NCI-H1105 (cell line): ENCODE measurements at places on chromosomes 13 and 19.

- DNase-seq: no peak
Measured at GRCh38 chr13:33089311-33089710, 73.1 kb downstream of the KL start.

DNA sequence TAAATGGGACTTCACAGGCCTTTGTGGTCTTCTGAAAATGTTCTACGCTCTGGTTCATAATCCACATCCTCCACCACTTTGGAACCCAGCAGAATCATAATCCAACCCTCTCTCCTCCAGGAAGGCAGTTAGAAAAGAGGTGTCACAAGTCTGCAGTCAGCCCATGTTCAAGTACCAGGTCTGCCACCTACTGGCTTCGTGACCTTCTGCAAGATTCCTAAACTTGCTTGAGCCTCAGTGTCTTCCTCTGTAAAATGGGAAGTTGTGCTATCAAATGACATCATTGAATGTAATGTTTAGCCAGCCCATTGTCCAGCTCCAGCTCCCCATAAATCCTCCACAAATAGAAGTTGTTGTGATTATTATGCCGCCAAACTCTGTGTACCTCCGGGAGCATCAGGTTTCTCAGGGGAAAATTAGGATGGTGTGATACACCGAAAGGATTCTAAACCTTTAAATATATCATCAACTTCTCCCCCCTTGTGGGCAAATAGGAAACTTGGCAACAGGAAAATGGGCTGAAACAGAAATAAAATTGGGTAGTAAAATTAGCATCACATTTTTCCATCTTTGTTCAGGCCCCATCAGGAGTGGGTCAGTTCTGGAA is 109.7 kb downstream of the NUFIP1 start:
- no peak for DNase-seq

DNA sequence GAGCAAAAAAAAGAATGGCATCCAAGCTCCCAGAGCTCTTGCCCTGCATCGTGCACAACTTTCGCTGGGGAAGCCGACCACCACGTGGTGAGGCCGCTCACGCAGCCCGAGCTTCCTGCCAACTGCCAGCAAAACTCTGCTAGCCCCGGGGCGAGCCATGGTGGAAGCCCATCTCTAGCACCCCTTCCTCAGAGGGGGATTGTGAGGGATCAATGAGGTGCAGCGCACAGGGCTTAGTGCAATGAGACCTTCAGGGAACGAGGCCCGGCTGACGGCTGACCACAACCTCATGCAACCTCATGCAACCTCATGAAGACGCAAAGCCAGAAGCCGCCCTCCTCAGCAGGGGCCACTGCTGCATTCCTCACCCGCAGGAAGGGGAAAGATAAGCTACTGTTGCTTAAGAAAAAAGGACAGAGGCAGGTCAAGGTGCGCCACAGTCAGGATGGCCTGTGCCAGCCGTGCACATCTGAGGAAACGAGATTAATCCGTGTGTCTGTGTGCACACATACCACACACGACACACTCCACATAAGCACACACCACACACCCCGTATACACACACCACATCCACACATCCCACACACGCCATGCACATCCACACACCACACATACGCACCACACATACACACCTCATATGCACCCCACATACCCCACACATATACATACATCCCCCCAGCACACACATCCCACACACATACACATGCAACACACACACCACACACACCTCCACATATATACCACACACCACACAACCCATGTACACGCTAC is 9.6 kb downstream of the HSPBP1 start:
- no peak for DNase-seq

- DNase-seq: peak; percentile 86
Measured at GRCh38 chr19:19461671-19462622, 53.4 kb downstream of the TSSK6 start.

DNA sequence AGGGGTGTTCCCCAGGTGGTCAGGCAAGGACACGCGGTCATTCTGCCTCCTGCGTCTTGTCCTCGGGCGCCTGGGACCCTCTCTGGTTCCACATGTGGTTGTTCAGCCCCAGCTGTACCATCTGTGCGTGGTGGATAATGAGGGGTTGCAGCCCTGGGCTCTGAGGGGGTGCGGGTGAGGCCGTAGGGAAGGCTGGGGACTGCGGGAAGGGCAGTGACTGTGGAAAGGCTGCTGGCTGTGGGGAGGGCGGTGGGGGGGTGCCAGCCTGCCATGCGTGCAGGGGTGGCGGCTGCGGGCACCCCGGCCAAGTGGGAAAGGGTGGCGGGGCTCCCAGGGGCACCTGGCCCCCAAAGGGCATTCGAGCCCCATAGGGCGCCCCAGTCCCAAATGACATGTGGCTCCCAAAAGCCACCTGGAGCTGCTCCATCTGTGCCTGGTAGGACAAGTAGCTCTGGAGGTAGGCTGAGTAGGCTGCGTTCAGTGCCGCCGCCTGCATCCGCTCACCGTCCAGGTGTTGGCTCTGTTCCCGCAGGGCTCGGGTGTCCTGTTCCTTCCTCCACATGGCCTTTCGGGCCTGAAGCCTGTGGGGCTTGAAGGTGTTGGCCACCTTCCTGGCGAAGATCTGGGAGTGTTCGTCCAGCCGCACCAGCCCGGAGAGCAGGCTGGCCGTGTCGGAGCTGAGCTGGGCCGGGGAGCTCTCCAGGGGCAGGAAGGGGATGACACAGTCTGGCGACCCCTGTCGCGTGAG is 15.1 kb downstream of the TICAM1 start:
- no peak for DNase-seq

- DNase-seq: no peak
Measured at GRCh38 chr13:39836038-39836437, 180.6 kb downstream of the COG6 start.
